ENCODE measurements at places on chromosomes 2 and 18.

DNA sequence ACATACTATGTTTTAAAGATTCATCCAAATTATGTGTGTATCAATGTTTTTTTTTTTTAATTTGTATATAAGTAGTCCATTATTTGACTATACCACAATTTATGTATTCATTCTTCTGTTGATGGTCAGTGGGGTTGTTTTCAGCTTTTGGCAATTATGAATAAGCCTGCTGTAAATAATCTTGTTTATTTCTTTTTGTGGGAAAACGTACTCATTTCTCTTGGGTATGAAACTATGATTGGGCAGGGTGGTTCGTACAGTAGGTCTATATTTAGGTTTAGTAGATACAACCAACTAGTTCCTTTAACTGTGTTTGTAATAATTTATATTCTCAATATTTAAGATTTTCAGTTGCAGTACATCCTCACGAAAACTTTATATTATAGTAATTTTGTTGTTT, 329.2 kb downstream of the LPIN1 start:
- no peak for DNase-seq

DNA sequence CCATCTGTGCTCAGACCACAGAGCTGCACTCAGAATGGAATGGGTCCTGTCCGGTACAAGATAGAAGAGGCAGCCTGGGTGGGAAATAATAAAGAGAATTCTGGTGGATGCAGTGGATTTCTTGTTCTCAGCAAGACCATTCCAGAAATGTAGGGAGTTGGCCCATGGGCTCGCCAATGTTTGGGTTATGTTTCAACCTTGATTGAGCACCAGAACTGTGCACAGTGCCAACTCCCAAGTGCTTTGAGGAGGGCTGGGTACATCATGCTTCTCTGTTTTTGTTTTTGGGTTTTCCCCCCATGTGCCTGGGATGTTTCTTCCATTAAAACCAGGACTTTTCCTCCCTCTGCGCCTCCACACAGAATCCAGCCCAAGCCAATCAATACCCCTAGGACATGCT, 304.1 kb downstream of the TNS1 start:
- DNase-seq, result no peak

DNA sequence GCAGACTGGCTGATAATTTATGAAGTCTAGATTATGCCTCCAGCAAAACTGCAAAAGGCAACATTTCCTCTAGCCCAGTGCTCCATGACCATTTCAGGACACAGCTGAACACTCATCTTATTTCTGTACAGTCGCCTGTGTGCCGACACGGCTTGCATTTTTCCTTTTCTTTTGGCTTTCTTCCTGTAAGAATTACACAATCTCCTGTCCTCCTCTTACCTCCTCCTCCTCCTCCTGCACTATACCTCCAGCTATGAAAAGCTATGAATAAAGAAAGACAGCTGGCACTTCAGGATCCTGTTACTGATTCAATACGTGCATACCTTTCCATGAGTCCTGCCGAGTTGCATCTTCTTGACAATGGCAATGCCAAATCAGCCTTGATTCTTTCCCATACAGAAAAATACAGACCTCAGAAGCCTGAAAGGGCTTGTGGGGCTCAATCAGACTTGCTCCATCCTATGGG, 32.2 kb upstream of the TRIB2 start:
- no peak for DNase-seq

GRCh38 chr2:120748310-120748709, 12.6 kb downstream of the GLI2 start:
- DNase-seq, result no peak

- DNase-seq, result no peak
These were observed 270.7 kb upstream of the NRP2 start for GRCh38 chr2:205411558-205411957.

GRCh38 chr2:136653861-136654260, 111.5 kb upstream of the THSD7B start:
- DNase-seq, result no peak

GRCh38 chr2:44101246-44101645, 67.4 kb upstream of the PPM1B start:
- DNase-seq, result no peak

DNA sequence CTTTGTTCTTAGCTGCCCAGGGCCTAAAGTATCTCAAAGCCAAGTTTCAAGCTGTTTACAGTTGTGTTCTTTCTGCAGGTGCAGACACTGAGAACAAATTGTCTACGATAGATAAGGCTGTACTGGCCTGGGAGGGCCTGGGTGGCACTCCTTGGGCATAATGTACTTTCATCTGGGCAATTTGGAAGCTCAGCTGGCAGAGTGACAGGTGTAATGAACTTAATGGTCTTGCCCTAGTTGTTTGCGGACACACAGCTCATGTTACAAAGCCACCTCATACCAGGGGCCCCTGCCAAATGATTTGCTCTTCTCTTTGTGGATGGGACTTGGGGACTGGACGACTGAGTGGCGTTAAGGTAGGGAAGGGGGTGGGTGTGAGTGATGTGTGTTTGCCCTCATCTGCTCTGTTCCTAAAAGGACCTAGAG, 4.3 kb downstream of the LDLRAD4 start:
- DNase-seq, result peak; percentile 45

DNA sequence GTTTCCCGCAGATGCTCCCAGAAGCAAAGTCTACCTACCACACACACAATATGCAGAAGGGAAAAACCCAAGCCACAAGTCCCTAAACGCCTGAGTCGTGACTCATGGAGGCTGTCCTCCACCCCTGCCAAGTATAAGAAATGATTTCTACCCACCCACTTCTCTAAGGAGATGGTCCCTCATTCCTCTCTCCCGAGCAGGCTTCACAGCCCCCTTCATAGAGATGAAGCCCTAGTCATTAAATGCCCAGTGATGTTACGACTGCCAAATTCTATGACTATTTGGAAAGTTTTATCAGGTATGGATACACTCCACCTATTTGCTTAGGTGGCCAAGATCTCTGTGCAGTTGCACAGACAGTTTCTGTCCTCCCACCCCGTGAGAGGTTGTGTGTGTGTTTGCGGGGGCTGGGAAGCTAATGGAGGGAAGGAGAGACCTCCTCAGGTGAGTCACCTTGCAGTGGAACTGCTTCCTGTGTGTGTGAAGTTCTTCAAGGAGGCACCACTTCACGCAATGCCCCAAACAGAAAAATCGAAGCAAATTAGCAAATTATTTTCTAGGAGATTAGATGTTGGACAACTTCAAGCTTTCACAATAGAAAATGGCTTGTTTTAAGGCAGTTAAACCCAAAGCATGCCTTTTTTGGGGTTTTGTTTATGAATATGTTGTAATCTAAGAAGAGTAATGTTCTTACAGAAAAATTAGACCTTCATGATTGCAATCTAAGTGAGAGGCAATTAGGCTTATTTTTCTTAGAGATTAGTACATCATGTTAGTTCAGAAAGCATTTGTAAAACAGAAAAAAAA, 175.2 kb downstream of the TGIF1 start:
- DNase-seq, result no peak

DNA sequence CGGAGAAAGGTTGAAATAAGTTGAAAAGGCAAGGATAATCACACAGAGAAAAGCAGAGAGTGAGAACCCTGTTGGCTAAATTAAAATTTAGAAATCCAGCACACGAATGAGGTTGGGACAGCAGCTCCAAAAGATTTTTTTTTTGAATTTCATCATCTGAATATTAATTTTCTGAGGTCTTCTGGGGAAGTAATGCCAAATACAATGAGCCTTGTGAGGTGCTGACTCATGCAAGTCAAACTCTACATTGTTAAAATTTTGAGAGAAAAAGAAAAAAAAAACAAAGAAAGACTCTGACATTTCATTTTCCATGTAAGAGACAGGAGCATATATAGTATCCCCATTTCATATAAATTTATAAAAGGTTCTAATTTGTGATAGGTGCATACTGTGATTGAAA, 614.2 kb upstream of the CDH2 start:
- no peak for DNase-seq

DNA sequence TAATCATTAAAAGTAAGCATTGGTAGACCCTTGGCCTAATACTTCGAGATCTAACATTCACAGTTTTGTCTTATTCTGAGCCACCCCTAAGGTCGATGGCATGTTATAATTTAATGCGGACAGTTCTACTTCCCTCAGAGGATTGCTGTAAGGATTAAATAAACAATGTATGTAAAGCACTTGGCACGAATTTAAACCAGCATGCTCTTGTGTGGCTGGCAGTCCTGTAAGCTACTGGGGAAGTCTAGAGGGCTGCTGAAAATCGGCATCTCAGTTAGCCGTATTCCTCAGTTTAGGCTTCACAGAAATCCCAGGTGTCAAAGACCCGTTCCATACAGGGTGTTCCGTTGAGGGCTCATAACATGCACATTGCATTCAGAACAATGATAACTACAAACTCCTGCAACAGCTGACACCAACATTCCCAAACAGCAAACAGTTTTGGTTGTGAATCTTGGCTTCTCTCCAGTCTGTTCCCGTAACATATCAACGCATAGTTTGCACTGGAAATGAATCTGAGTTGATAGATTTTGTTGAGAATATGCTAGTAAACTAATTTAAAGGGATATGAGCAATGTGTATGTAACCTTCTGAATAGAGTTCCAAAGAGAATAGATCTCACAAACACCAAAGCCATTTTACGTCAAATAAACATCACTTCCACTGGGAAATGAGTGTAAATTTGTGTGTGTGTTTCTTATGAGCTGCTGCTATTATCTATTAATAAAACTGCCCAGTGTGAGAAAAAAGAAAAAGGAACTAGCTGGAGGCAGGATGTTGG, 52.2 kb upstream of the ACKR3 start:
- no peak for DNase-seq

DNA sequence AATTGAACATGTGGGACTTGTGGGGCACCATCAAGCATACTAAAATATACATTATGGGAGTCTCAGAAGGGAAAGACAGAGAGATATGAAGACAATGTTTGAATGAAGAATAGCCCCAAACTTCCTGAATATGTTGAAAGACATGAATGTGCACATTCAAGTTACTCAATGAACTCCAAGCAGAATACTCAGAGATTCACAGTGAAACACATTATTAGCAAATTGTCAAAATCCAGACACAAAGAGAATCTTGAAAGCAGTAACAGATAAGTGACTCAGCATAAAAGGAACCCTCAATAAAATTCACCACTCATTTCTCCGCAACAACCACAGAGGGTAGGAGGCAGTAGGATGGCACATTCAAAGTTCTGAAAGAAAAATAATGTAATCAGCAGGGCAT, 8.8 kb downstream of the C2orf92 start:
- no peak for DNase-seq

DNA sequence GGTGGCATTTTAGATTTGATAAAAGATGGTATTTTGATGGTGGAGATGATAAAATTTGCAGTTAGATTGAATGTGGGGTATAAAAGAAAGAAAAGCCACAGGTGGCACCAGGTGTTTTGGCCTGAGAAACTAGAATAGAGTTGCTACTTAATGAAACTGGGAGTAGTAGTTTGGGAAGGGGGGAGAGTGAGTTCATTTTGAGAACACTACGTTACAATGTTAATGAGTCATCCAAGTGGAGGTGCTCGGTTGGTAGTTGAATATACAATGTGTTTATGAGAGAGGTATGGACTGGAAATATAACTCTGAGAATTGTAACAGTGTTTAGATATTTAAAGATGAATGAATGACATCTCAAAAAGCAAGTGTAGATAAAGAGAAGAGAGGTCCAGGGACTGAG, 26.4 kb downstream of the EPG5 start:
- DNase-seq, result no peak

GRCh38 chr2:68044099-68044498, 18.7 kb downstream of the C1D start:
- no peak for DNase-seq

- DNase-seq, result no peak
These were observed 374.9 kb downstream of the LRRTM1 start for GRCh38 chr2:79929624-79930023.

DNA sequence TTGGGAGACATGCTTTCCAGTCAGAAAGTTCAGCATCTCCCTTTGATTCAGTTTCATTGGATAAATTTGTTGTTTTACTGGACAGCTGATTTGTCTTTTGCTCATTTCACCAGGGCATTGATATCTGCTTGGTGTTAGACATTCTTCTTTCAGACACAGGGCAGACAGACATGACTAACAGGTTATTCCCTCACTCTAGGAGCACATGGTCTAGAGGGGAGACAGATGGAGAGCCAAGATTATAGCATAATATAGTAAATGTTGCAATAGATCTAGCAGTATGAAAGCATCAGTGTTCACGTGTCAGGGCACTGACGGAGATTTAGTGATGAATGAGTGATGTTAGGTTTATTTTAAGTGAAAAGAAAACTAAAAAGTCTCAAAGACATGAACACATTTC, 187.0 kb upstream of the CYRIA start:
- no peak for DNase-seq

GRCh38 chr18:76528477-76529432, 33.7 kb upstream of the ZNF516 start:
- no peak for DNase-seq

GRCh38 chr2:65275141-65275915, 47.7 kb downstream of the ACTR2 start:
- no peak for DNase-seq

DNA sequence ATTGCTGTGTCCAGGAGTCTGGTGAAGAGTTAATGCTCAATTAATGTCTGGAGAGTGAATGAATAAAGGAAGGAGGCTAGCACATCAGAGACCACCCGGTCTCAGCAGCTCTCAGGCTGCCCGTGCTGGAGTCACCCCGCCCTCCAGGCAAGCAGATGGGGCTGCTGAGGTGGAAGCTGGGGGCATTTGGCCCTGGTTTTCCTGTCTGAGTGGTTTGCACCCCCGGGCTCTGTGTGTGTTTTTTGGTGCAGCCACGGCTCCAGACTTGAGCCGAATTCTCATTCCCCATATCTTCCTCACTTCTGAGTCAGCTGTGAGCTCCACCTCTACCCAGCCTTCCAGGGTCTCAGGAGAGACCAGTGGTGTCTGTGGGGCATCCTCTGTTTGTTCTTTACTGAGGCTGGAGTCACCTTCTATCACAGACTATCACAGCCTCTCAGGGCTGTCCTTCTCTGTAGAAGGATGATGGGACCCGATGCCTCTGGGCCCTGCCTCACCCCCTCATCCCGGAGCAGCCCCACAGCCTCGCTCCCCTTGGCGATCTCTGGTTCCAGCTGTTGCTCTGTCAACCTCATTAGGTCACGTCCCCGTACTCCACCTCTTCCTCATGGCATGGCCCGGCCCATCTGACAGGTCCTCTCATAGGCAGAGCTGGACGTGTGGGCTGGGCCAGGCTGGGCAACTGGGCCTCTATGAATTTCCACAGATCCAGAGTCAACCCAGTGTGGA, 60.8 kb downstream of the HS1BP3 start:
- no peak for DNase-seq

- DNase-seq, result no peak
These were observed 2.1 kb upstream of the SPIRE1 start for GRCh38 chr18:12659904-12660605.

Measured in NCI-H1436 treated with DMSO at 0.1 percent for 48 hours (cell line).